ENCODE measurements at places on chromosomes 16 and 17. TPM values are rescaled to one million over a fixed set of nuclear protein-coding genes. Genes with fewer than 3 reads are reported as not detected.

DNA sequence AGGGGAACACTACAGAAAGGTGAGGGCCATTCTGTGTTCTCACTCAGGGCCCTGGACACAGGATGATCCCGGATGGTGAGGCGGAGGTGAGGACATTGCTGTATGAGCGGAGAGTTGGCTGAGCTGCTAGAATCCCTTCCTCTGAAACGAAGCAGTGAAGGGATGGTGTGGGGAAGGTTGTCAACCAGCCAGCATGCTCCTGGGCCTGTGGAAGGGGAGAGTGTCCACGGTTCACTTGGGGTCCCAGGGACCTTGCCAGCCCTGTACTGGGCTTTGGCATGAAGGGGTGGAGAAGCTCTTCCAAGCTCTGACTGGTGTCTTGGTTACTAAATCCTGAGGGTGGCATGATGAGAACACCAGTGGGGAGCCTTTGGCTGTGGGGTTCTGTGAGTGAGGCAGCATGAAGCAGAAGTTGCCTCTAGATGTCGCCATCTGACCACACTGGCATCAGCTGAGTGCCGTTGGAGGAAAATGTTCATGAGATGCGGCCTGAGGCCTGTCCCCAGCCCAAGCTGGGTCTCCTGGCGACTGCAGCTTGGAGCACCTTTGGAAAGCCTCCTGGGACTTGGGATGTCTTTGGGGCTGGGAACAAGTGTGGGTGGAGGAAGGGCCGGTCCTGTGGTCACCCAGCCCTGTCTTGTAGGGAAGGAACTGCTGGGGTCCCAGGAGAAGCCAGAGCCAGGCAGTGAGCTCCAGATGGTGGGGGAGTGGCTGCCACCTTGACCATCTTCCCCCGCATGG is 14.8 kb downstream of the PDP2 start:
- no peaks in the 10 kb centered on the region for H3K36me3 ChIP-seq
- DNase-seq: peak; percentile 81
- H3K27me3 ChIP-seq: no peaks in the 10 kb centered on the region
- no peak overlapping the region for H3K27ac ChIP-seq

GRCh38 chr16:53369921-53370320 is 64.3 kb upstream of the RBL2 start:
- DNase-seq: no peak
- no peak overlapping the region for H3K4me3 ChIP-seq
- H3K27me3 ChIP-seq: no peaks in the 10 kb centered on the region
- peaks cover 3% of the 10 kb centered on the region for H3K4me1 ChIP-seq

GRCh38 chr17:7480089-7480384 is 606 bp upstream of the ZBTB4 start:
- H3K4me1 ChIP-seq: peaks cover 15% of the 10 kb centered on the region
- H3K27ac ChIP-seq: peak overlapping the region; percentile 99
- H3K27me3 ChIP-seq: no peaks in the 10 kb centered on the region
- no peak for DNase-seq
- no peaks in the 10 kb centered on the region for H3K36me3 ChIP-seq
- H3K4me3 ChIP-seq: peak overlapping the region; percentile 84

DNA sequence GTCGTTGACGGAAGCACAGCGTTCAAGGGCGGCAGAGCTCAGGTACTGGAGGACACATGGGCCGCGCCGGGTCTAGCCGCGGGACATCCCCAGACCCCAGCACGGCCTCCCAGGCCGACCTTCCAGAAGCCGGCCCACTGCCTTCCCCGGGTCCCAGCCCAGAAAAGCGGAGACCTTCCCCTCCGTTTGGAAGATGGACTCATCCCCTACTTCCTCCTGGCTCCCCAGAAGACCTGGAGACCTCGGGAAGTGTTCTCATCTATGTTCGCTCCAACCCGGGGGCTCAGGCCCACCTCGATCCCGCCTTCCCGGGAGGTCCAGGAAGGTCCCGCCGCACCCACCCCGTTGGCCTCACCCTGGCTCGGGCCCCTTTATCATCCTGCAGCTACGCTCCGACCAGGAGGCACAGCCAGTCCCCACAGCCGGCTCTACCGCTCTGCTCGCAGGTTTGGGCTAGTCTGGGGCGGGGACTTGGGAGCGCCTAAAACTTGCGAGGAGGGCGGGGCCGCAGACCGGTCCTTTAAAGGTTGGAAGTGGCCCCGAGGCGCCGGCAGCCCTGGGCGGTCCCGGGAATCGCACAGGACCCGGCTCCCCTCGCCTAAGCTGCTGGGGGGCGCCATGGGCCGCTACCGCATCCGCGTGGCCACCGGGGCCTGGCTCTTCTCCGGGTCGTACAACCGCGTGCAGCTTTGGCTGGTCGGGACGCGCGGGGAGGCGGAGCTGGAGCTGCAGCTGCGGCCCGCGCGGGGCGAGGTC is at the start of gene ALOX12:
TSS of gene ALOX12 (plus strand) at position 550 of the 756 bp plus-strand sequence. CDS start at position 619, 69 bp downstream.
- DNase-seq: peak; percentile 35
- H3K4me3 ChIP-seq: peak within 1 kb of the TSS; percentile 7
- H3K27me3 ChIP-seq: no peaks in the 10 kb centered on the region
- H3K4me1 ChIP-seq: peaks cover 3% of the 10 kb centered on the region

DNA sequence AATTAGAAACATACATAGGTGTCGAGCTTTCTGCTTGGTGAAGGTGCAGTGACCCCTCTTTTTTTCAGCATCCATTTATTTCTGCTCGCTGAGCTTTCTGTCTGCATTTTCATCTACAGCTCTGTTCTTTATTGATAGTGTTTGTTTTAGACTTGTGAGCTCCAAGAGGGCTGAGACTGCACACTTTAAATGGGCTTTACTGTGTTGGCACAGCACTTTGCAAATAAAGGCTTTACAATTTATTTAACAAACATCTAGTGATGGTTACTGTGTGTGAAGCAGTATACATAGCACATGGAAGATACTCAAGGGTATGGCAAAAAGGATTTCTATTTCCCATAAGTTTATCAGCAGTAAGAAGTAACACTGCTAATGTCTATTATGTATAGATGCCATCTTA is 563.7 kb upstream of the HSBP1 start:
- no peak overlapping the region for H3K27ac ChIP-seq
- H3K27me3 ChIP-seq: no peaks in the 10 kb centered on the region
- no peaks in the 10 kb centered on the region for H3K36me3 ChIP-seq
- no peak for DNase-seq
- H3K4me1 ChIP-seq: no peaks in the 10 kb centered on the region
- no peak overlapping the region for H3K4me3 ChIP-seq

DNA sequence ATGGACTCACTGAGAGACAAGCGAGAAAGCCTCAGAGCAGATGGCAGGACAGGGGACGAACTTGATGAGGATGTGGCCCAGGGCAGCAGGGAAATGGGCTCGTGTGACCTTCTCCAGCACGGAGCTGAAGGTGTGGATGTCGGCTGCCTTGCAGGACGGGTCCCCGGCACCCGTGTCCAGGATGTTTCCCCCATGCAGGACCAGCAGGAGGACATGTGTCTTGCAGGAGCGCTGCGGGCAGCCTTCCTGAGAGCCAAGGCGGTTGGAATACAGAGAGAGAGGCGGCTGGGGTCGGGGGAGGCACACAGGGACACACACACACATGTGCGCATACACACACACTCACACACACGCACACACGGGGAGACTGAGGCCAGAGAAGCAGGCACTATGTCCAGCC is 39.3 kb downstream of the PIMREG start:
- DNase-seq: no peak
- H3K4me3 ChIP-seq: no peak overlapping the region
- peaks cover 9% of the 10 kb centered on the region for H3K4me1 ChIP-seq
- no peak overlapping the region for H3K27ac ChIP-seq
- no peaks in the 10 kb centered on the region for H3K27me3 ChIP-seq
- H3K36me3 ChIP-seq: no peaks in the 10 kb centered on the region

DNA sequence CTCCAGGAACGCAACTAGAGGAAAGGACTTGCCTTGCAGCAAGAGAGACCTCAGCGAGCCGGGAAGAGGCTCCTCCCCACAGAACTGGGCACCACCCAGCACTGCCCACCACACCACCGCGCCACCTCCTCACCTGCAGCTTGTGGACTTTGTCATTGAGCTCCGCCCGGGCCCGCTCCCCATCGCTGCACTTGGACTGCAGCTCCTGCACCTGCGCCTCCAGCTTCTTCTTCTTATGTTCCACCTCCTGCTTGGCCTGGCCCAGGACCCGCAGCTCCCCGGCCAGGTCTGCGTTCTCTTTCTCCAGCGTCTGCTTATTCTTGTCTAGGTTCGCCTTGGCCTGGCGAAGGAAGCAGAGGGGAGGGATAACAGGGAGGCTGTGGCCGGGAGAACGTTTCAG is 76.7 kb downstream of the NDE1 start:
- no peaks in the 10 kb centered on the region for H3K4me1 ChIP-seq
- H3K27ac ChIP-seq: no peak overlapping the region
- no peak for DNase-seq
- H3K36me3 ChIP-seq: no peaks in the 10 kb centered on the region

- H3K4me1 ChIP-seq: no peaks in the 10 kb centered on the region
- no peak overlapping the region for H3K4me3 ChIP-seq
- DNase-seq: no peak
- no peaks in the 10 kb centered on the region for H3K36me3 ChIP-seq
- no peaks in the 10 kb centered on the region for H3K27me3 ChIP-seq
- no peak overlapping the region for H3K27ac ChIP-seq
Measured at GRCh38 chr17:10574324-10574723, 24.9 kb upstream of the MYH2 start.

Gene MSL1
- total RNA-seq: 74.9 TPM

Data from ovary (tissue), 10 donors.